Esophagus squamous epithelium (tissue), 5 donors: ENCODE measurements at places on chromosomes 7 and 10. TPM values are rescaled to one million over a fixed set of nuclear protein-coding genes. Genes with fewer than 3 reads are reported as not detected.

GRCh38 chr10:44552726-44553125 is 167.8 kb upstream of the CXCL12 start:
- no peak for DNase-seq

GRCh38 chr10:22611425-22612115 is 102.8 kb downstream of the PIP4K2A start:
- no peak for DNase-seq

GRCh38 chr7:108395426-108395825 is 60.8 kb downstream of the NRCAM start:
- no peak for DNase-seq

- DNase-seq, result no peak
Measured at GRCh38 chr10:122316224-122316884, 45.3 kb downstream of the BTBD16 start.

GRCh38 chr7:98317366-98318040 is 36.0 kb downstream of the BRI3 start:
- no peak for DNase-seq

DNA sequence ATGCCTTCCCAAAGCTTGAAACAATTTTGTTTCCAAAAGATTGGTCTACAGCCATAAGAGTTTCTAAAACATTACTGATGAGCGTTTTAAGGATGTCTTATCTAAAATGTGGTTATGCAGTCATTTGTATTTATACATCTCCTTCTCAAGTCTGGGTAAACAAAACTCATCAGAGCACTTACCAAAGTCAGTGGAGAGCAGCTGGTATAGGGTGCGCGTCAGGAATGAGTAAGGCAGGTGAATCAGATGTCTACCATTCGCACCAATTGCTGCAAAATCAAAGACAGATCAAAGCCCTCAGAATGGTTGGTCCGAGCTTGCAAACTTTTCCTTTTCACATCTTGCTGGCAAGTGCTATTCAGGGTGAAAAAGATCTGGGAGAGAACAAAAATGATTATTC is 65.6 kb upstream of the FAM171A1 start:
- no peak for DNase-seq

GRCh38 chr7:50364645-50365044 is 60.1 kb downstream of the IKZF1 start:
- DNase-seq, result no peak

MYL10 gene
- not detected for total RNA-seq

ICA1 gene
- total RNA-seq, result 9.3 TPM

DNA sequence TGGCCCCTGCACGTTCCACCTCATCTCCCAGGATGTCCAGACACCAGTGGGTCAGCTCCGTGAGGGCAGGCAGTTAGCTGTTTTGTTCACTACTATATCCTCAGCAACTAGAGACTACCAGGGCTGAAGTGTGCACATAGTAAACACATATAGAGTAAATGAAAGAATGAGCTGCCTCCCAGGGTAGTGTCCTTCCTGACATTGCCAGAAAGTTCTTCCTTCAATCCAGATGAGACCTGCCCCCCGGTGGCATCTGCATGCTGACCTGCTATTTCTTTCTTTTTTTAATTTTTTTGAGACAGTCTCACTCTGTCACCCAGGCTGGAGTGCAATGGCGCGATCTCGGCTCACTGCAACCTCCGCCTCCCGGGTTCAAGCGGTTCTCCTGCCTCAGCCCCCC is 14.0 kb upstream of the ARPC1A start:
- no peak for DNase-seq

- DNase-seq, result no peak
Measured at GRCh38 chr10:118458957-118459641, 117.0 kb upstream of the FAM204A start.

DNA sequence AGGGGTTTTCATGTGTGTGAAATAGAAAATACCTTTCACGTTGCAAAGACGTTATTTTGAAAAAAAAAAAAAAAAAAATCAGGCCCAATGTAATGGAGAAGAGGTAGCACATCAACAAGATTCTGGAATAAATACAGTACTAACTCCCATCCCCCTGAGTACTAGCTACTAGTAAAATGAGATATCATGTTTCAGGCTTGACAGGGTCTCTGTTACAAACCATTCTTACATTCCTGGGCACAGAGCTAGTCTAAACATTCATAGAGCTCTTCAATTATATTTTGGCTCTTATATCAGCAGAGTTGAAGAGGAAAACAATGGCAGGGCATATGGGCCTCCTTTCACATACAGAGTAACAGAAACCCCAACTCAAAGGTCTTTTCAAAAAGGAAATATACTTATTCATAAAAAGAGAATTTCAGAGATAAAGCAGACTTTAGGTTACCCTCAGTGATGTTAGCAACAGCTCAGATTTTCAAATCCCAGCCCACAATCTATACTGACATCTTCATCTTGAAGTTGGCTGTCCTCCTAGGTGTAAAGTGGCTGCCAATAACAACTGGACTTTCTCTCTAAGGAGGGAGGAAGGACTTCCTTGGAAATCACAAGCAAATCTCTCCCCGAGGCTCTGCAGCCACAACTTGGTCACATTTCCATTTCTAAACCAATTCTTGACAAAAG is 18.6 kb downstream of the C7orf33 start:
- DNase-seq, result no peak

PTER gene
- total RNA-seq, result 4.4 TPM

DNA sequence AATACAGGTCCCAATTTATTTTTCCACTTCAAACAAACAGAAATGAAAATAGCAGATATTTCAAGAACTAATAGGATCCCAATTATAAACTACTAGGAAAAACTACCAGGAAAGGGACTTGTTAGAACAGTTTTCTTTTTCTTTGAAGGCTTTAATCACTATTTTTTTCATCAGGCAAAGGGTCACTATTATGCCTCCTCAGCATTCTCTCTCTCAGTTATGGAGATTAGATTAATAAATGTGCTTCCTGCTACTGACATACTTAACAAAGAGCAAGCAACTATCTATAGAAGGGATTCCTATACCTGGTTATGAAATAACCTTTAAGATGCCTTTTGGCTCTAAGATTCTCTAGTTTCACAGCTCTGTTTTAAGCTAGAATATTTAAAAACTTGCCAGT is 71.0 kb upstream of the OGDHL start:
- DNase-seq, result no peak

PHYHIPL gene
- total RNA-seq, result not detected

GRCh38 chr10:1345368-1345767 is 289.2 kb downstream of the WDR37 start:
- DNase-seq, result no peak

EPHA1 gene
- 132 TPM for total RNA-seq

DNA sequence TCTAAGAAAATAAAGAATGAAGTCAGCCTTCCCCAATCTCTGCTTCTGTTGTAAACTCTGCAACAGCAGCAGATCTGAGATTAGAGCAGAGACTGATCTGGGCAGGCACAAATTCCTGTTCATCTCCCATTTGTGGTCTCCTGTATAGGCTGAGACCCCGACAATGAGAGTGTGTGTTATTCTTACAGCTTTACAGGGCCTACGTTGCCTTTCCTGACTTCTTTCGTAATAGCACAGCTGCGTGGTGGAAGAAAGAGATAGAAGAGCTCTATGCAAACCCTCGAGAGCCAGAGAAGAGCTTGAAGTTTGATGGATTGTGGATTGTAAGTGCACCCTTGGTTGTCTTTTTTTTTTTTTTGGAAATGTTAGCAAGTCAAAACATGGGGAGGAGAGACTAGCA is 72.1 kb downstream of the PRSS58 start:
- DNase-seq, result no peak

- no peak for DNase-seq
Measured at GRCh38 chr7:119783799-119784198, 489.2 kb upstream of the KCND2 start.

GRCh38 chr10:81873932-81874816 is 820 bp upstream of the NRG3 start:
- no peak for DNase-seq

ZNF485 gene
- 10.9 TPM for total RNA-seq

DNA sequence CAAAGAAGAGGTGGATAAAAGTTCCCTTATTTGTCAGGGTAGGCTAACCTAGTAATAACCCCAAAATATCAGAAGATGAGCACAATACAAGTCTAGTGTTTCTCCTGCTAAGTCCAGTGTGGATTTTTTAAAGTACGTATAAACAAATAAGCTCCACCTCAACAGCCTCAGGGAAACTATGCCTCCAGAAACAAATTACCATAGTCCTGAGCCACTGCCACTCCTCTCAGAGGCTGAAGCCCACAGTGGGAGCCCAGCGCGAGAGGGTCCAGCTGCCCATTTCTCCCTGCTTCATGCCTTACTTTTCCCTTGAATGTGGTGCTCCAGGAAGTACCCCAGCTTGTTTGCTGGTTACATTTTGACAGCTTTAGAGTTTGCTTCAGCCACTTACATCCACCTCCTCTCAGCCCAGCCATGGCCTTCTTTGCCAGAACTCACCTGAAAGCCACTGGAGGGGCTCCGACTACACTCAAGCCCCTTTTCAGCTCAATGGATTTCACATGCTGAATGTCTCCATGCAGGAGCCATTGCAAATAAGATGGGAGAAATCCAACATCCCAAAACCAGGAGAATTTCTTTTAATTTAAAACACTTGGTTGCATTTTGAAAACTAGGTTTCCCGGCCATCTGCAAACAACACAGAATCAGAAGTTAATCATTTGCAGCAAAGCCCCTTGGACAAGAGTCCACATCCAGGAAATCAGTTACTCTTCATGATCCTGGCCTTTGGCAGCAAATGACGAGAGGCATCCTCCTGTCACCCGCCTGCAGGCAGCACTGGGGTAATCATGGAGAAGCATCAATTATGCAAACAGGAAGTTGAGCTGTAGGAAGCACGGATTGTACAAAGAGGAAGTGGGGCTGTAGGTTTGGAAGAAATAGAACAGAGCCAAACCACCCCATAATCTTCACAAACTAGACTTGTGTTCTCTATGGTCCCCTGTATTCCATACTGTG is 138.1 kb downstream of the HERPUD2 start:
- DNase-seq, result no peak

GRCh38 chr7:45484094-45484493 is 90.1 kb upstream of the ADCY1 start:
- no peak for DNase-seq

FZD1 gene
- 14.5 TPM for total RNA-seq

- no peak for DNase-seq
Measured at GRCh38 chr7:80942261-80943041, 23.6 kb upstream of the SEMA3C start.

- DNase-seq, result no peak
Measured at GRCh38 chr7:136292365-136292764, 315.2 kb upstream of the MTPN start.

DNA sequence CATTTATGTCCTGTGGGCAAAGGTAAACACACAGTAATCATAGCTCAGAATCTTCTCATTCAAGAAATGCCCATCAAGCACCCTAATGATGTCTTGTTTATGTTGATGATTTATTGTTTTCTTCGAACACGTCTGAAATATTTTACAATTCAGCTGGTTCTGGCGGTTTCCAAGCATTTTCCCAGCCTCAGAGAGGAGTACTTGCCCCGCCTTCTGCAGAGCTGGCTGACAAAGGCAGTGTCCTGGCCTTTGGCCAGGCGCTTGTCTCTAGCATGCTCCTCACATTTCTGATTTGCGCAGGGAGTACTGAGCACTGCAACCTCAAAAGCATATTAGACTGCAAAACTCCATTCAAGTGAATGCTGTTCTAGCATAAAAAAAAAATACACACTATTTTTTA is 314.2 kb upstream of the GNAI1 start:
- DNase-seq, result no peak

DNA sequence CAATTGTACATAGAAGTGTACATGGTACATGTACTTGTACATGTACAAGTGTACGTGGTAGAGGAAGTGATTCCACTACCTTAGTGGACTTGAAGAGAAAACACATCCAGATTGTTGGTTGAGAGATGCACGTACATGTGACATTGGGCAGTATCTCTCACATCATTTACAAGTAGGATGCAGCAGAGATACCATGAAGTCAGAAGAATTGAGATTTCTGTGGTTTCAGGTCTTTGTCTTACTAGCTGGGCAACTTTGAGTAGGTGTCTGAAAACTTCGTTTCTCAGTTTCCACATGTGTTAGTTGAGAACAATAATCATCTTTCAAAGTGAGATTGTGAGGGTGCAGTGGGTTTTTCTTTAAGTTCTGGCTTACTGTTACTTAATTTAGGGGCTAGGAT is 21.5 kb downstream of the CLDN12 start:
- DNase-seq, result no peak

ARHGAP21 gene
- 34.7 TPM for total RNA-seq

- no peak for DNase-seq
Measured at GRCh38 chr7:27995228-27995627, 185.4 kb downstream of the JAZF1 start.

LIPJ gene
- 0.19 TPM for total RNA-seq

- no peak for DNase-seq
Measured at GRCh38 chr10:73940634-73941221, 29.8 kb downstream of the PLAU start.

DNA sequence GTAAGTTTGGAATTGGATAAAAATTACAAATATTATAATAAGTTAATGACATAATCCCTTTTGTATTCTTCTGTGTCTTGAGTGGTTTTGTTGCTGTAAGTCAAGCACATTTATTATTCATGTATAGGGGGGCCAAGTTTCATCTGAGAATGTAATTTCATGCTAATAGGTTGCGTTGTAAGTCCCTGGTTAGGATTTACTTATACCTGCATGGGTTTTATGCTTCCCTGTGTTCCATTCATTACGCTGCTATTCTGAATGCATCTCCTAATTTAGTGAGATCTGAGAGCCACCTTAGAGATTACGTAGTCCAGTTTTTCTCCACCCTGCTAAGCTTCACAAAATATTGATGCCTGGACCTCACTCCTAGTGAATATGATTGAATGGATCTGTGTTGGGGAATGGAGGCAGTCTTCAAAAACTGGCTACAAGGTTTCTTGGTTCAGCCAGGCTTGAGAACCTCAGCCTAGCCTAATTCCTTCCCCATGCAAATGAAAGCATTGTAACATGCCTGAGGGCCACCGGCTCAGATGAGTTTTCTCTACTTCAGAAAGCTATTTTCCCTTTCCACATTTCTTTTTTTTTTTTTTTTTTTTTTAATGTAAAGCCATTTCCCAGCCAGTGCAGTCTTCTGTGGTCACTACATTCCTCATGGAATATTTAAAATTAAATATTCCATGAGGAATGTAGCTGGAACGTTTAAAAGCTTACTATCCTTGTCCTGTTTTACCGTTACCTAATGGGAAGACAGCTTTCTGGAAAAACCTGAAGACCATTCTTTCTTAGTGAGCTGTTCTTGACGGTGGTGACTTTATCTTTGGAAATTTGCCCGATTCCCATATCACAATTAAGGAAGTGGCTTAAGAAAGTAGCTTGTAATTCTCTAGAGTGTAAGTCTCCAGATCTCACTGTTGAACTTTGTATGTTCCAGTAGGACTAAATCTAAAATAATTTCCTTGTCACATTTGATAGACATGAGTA is 16.0 kb downstream of the PAPSS2 start:
- no peak for DNase-seq

GRCh38 chr7:48083114-48083830 is 5.8 kb upstream of the UPP1 start:
- DNase-seq, result no peak

OR2A5 gene
- not detected for total RNA-seq

HSPB1 gene
- 2,415 TPM for total RNA-seq
